ENCODE measurements at places on chromosomes 1 and 21. TPM values are rescaled to one million over a fixed set of nuclear protein-coding genes. Genes with fewer than 3 reads are reported as not detected.

ZC3H11A gene
- 47.7 TPM for total RNA-seq

PLA2G2D gene
- total RNA-seq: not detected

SLC5A9 gene
- total RNA-seq: 13.2 TPM

AVPR1B gene
- total RNA-seq: not detected

DNA sequence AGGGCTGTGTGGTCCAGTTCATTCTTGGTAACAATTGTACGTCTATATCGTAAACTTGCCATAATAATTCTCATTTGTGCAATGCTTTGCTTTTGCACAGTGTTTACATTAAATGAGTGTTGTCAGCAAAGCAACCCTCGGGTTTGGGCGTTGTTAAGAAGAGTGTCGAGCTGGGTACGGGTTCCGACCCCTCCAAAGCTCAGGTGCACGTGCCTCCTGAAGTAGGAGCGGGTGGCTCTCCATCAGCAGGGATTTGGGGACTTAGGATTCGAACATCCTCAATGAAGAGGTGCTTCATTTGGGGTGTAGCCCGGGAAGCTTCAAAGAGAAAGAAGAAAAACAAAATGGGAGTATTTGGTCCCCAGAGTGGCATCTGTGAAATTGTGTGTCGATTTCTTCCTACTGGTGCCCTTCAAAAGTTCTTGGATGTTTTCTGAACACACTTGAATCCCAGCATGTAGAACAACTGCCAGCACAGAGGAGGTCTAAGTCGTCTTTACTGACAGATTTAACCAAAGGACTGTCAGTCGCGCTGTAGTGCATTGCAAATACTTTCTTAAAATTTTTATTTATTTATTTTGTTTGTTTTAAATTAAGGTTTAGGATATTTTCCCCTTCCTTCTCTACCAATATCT lies 1.1 kb downstream of the TRIM58 start:
- no peak for DNase-seq
- H3K4me1 ChIP-seq: no peaks in the 10 kb centered on the region
- H3K4me3 ChIP-seq: peak overlapping the region; percentile 42
- no peak overlapping the region for H3K27ac ChIP-seq
- no peaks in the 10 kb centered on the region for H3K36me3 ChIP-seq
- no peaks in the 10 kb centered on the region for H3K27me3 ChIP-seq

DNA sequence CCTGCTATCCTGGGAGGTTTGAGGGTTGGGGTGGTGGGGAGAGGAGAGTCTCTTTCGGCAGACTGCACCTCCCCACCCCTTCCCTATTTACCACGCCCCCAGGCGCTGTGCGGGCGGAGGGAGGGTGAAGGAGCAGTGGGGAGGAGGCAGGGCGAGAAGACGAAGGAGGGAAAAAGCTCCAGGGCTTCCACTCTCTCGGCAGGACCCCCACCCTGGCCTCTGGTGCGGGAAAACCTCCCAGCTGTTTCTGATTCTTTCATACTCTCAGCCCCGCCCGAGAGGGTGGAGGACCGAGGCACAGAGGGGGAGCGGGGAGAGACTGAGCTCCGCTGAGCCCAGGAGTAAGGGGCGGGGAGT lies 866 bp upstream of the WNT2B start:
- no peak for DNase-seq
- no peaks in the 10 kb centered on the region for H3K36me3 ChIP-seq
- no peak overlapping the region for H3K27ac ChIP-seq
- H3K4me1 ChIP-seq: peaks cover 7% of the 10 kb centered on the region
- peaks cover 19% of the 10 kb centered on the region for H3K27me3 ChIP-seq

DNA sequence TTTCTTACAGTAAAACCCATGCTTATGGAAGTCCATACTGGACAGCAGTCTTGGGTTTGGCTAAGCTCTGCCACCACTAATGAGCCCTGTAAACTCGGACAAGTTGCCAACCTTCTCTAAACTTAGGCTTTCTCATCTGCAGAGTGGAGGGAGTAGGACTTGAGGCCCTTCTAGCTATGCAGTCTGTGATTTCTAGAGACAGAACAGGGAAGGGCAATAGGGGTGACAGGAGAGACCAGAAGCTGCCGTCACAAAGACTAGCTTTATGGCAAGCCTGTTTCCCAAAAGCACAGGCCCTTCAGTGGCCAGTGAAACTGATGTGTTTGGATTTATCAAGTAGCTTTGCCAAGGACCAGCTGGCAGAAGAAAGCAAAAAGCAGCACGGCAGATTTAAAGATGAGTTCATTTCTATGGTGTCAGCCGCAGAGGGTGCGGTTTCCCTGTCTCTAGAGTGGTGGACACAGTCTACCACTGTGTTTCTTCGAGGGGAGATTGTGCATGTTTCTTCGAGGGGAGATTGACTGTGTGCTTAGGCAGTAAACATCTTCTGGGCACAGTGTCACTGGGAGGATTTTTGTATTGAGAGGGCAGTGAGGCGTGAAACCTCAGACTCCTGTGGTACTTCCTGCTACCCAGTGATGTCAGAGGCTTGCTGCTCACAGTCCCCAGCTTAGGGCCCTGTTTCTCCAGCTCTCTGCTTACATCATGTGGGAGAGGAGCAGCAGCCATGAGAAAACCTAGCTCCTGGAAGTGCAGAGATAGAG lies 119.0 kb downstream of the ROR1 start:
- no peak overlapping the region for H3K27ac ChIP-seq
- no peak overlapping the region for H3K4me3 ChIP-seq
- no peaks in the 10 kb centered on the region for H3K36me3 ChIP-seq
- no peak for DNase-seq

GRCh38 chr1:91846007-91846638 lies 39.8 kb downstream of the TGFBR3 start:
- no peaks in the 10 kb centered on the region for H3K27me3 ChIP-seq
- peaks cover 22% of the 10 kb centered on the region for H3K4me1 ChIP-seq
- no peaks in the 10 kb centered on the region for H3K36me3 ChIP-seq
- peak overlapping the region; percentile 61 for H3K27ac ChIP-seq

DNA sequence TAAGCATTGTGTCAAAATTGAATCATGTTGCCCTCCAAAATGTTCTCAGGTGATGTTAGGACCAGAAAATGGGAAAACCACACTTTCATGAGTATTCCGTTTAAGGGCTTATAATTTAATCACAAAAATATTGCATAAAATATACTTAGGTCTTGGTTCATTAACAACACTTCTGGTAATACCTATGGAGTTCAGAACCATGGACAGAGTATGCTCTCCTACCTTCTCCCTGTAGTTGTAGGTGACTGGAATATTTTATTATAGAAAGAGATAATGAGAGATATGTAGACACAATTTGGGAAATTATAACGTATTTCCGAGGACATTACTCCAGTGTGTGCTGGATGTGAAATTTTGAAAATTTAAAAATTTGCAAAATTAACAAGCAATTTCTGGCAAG lies 232.5 kb downstream of the NCAM2 start:
- no peak overlapping the region for H3K27ac ChIP-seq
- no peaks in the 10 kb centered on the region for H3K4me1 ChIP-seq
- no peak overlapping the region for H3K4me3 ChIP-seq

DNA sequence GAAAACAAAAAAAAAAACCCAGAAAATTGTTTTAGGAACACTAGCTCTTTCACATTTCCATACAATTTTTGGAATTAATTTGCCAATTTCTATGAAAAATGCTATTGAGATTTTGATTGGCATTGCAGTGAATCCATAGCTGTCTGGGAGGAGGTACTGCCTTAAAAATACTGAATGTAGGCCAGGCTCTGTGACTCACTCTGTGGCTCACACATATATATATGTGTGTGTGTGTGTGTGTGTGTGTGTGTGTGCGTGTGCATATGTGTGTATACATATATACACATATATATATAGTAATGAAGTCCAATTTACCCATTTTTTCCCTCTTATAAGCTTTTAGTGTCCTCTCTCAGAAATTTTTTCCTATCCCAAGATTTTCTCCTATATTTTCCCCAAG lies 214.2 kb upstream of the DMRTA2 start:
- no peaks in the 10 kb centered on the region for H3K4me1 ChIP-seq
- no peaks in the 10 kb centered on the region for H3K27me3 ChIP-seq
- no peak overlapping the region for H3K27ac ChIP-seq
- no peak overlapping the region for H3K4me3 ChIP-seq

DNA sequence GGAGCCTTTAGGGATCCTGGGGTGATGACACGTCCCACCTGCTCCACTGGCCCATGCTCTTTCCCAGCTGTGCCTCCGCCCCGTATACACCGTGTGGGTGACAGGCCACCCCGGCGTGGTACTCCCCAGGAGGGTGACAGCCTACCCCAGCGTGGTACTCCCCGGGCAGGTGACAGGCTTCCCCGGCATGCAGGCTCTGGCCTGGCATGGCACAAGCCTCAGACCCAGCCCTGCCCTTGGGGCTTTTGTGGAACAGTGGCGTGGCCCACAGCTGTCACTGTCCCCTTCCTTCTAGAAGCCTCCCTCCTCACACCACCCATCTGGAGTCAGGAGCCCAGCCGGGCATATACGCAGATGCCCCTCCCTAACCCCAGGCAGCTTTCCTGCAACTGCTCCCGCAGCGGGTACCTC lies 4.7 kb upstream of the PFKL start:
- H3K36me3 ChIP-seq: no peaks in the 10 kb centered on the region
- H3K27me3 ChIP-seq: no peaks in the 10 kb centered on the region
- DNase-seq: no peak
- H3K4me3 ChIP-seq: no peak overlapping the region
- H3K4me1 ChIP-seq: peaks cover 5% of the 10 kb centered on the region
- H3K27ac ChIP-seq: no peak overlapping the region

DNA sequence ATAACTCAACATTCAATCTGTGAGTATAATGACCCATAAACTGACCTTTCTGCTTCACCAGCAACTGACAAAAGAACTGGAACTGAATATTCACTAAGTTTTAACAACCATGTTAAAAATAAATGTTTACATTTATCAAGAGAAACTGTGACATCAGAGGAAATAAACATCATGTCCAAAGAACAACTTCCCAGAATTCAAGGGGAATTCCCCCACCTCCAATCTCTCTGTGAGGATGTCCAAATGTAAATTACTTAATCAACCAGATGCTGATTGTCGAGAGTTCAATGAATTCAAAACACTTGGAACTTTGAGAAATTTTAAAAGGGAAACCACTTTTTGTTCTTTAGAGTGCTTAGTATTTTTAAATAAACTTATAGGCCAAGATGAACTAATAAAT lies 365.6 kb upstream of the ADGRL2 start:
- H3K4me1 ChIP-seq: no peaks in the 10 kb centered on the region
- no peaks in the 10 kb centered on the region for H3K27me3 ChIP-seq
- no peak overlapping the region for H3K27ac ChIP-seq
- H3K36me3 ChIP-seq: no peaks in the 10 kb centered on the region
- DNase-seq: no peak

- H3K27ac ChIP-seq: no peak overlapping the region
- H3K36me3 ChIP-seq: no peaks in the 10 kb centered on the region
- no peaks in the 10 kb centered on the region for H3K4me1 ChIP-seq
- H3K27me3 ChIP-seq: no peaks in the 10 kb centered on the region
- no peak overlapping the region for H3K4me3 ChIP-seq
These were observed 140.5 kb downstream of the LIPI start for GRCh38 chr21:14070049-14070893.

GRCh38 chr1:59687081-59687480 lies 127.7 kb upstream of the HOOK1 start:
- DNase-seq: no peak
- no peaks in the 10 kb centered on the region for H3K27me3 ChIP-seq
- H3K27ac ChIP-seq: no peak overlapping the region
- H3K36me3 ChIP-seq: no peaks in the 10 kb centered on the region
- no peak overlapping the region for H3K4me3 ChIP-seq

DNA sequence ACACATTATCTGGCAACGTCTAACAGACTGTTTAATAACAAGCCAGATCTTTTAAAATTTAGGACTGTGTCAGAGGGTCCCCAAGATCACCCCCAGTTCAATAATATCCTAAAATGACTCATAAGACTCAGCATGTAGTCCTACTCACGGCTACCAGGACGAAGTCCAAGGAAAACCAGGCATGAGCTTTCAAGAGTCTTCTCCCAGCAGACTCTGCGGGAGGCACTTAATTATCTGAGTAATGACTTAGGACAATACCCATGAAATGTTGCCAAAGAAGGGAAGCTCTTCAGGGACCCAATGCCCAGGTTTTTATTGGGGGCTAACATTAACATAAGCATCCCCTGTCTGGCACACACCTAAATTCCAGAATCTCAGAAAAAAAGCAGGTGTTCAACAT lies 7.0 kb downstream of the HFM1 start:
- H3K27me3 ChIP-seq: no peaks in the 10 kb centered on the region
- H3K36me3 ChIP-seq: no peaks in the 10 kb centered on the region
- no peak for DNase-seq
- no peaks in the 10 kb centered on the region for H3K4me1 ChIP-seq

DNA sequence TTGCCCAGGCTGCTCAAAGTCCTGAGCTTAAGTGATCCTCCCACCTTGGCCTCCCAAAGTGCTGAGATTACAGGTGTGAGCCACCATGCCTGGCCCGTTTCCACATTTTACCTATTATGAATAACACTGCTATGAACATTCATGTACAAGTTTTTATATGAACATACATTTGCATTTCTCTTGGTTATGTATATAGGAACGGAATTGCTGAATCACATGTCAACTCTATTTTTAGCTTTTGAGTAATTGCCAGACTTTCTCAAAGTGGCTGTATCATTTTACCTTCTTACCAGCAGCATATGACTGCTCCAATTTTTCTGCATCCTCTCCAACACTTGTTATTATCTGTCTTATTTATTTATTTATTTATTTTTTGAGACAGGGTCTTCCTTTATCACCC lies 2.7 kb downstream of the SPATA21 start:
- H3K4me1 ChIP-seq: no peaks in the 10 kb centered on the region
- DNase-seq: no peak
- H3K27me3 ChIP-seq: no peaks in the 10 kb centered on the region
- H3K36me3 ChIP-seq: no peaks in the 10 kb centered on the region

DNA sequence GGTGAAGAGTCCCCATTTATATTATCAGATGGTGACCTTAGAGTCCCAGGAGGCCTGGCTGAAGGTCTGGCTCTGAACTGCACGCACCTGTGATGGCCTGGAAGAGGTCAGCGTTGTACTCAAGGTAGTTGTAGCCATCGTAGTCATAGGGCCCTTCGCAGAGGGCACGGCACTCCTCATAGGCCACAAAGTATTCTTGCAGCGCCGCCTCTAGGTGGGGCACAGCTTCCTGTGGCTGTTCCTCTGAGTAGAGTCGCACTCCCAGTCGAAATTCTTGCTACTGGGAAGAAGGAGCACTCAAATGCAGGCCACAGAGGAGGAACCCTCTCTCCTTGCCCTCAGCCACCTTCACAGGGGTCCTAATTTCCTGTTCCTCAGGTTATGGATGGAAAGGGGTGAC lies 7.7 kb downstream of the P3H1 start:
- no peaks in the 10 kb centered on the region for H3K27me3 ChIP-seq
- no peaks in the 10 kb centered on the region for H3K4me1 ChIP-seq
- peaks cover 39% of the 10 kb centered on the region for H3K36me3 ChIP-seq
- H3K27ac ChIP-seq: no peak overlapping the region

- no peaks in the 10 kb centered on the region for H3K36me3 ChIP-seq
- peak overlapping the region; percentile 86 for H3K4me3 ChIP-seq
- peaks cover 15% of the 10 kb centered on the region for H3K4me1 ChIP-seq
- DNase-seq: no peak
These were observed 1.3 kb upstream of the SLC16A1 start for GRCh38 chr1:112957133-112957812.

DNA sequence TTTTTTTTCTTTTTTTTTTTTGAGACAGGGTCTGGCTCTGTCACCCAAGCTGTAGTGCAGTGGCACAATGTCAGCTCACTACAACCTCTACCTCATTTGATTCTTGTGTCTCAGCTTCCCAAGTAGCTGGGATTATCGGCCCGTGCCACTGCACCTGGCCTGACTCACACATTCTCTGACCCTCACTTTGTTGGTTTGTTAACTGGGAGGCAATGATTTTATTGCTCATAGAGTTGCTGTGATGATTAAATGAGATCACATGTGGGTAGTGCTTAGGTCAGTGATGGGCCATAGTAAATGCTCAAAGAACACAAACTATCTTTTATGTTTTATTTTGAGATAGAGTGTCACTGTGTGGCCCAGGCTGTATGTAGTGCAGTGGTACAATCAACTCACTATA lies 47.3 kb upstream of the SSBP3 start:
- H3K27ac ChIP-seq: no peak overlapping the region
- DNase-seq: no peak
- no peaks in the 10 kb centered on the region for H3K4me1 ChIP-seq
- H3K4me3 ChIP-seq: no peak overlapping the region
- no peaks in the 10 kb centered on the region for H3K36me3 ChIP-seq

Measured in right lobe of liver (tissue), 6 donors.